Smooth muscle cell of the brain vasculature (primary cell): ENCODE measurements at places on chromosomes 6 and 20.

GRCh38 chr6:16057446-16057845 is 71.4 kb upstream of the MYLIP start:
- no peak for DNase-seq

DNA sequence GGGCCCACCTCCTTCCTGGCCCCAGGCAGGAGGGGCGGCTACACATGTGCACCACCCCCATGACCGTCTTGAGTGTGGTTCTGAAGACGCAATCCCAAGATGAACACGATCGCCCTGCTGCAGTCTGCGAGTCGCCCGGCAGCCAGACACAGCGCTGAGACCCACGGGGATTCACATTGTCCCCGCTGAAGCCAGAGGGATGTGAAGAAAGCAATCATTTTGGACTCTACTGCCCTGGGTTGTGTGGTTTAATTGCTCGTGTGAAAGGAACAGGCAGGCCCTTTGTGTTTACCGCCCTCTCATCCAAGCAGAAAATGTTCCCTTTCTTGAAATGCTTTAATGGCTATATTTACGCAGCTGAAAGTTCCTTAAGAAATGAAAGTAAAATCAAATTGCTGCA is 279.5 kb downstream of the TAF4 start:
- DNase-seq = no peak

- no peak for DNase-seq
Observed at GRCh38 chr6:27144740-27145079, 102.8 kb upstream of the PRSS16 start.

GRCh38 chr20:36784900-36785299 is 11.3 kb upstream of the DSN1 start:
- no peak for DNase-seq

- DNase-seq = no peak
Observed at GRCh38 chr6:2190661-2191389, 54.6 kb downstream of the GMDS start.

DNA sequence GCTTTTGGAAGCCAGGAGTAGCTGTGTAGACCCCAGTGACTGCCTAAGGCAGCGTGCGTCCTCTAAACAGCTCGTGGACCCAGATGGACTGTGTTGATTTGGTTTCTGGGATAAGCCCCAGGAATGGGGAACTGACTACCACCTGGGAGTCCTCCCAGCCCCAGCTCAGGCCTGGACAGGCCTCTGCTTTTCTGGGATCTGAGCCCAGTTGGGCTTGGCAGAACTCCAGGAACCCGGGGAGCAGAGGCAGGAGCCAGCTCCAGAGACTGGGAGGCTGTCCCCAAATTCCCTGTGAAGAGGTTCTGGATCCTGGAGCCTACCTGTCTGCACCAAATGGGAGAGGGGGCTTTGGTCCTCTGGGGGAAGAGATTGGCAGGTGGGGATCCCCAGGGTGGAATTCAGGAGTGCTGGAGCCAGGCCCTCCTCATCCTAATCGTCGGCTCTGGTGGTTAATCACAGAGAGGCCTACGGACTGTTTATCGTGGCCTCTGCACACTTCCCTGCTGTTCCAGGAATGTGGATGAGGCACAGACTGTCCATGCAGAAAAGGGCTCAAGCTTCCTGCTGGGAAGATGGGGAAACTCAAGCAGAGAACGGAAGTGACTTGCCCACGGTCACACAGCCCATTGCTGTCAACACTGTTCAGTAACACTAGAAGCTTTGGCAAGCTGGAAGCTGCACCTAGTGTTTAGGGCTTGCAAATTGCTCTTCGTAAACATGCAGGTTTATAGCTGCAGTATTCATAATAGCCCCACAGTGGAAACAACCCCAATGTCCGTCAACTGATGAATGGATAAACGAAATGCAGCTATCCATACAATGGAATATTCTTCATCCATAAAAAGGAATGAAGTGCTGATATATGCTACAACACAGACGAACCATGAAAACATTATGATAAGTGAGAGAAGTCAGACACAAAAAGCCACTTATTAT is 100.6 kb downstream of the KCNB1 start:
- DNase-seq = peak; percentile 88

DNA sequence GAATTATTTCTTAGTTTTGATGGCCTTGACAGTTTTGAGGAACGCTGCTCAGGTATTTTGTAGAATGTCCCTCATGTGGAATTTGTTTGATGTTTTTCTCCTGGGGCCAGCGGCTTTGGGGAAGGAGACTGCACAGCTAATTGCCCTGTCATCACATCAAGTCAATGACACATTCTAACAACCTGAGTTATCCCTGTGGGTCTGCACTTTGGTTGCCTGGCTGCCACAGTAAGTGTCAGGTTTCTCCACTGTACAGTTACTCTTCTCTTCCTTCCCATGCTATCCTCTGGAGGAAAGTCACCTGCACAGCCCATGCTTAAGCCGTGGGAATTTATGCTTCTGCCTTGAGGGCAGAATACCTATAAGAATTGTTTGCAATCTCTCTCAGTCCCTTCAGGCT is 1.4 kb upstream of the TREML4 start:
- no peak for DNase-seq

GRCh38 chr6:149493761-149494320 is 9.0 kb upstream of the ZC3H12D start:
- no peak for DNase-seq

DNA sequence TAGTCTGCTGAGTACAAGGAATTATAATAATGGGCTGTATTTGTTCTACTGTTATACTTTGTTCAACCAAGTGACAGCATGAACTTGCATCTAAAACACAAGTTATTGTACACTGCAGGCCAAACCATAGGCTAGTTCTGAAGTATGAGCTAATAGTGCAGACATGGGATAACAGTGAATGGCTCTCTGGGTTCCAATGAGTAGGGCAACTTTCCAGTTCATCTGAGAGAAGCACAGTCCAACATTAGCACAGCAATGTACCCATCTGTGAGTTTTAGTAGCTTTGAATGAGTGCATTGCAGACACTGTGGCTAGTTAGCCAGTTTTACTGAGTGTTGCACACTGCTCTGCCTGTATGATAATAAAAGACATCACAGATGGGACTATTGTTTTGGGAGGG is 56.5 kb upstream of the FUT9 start:
- no peak for DNase-seq

DNA sequence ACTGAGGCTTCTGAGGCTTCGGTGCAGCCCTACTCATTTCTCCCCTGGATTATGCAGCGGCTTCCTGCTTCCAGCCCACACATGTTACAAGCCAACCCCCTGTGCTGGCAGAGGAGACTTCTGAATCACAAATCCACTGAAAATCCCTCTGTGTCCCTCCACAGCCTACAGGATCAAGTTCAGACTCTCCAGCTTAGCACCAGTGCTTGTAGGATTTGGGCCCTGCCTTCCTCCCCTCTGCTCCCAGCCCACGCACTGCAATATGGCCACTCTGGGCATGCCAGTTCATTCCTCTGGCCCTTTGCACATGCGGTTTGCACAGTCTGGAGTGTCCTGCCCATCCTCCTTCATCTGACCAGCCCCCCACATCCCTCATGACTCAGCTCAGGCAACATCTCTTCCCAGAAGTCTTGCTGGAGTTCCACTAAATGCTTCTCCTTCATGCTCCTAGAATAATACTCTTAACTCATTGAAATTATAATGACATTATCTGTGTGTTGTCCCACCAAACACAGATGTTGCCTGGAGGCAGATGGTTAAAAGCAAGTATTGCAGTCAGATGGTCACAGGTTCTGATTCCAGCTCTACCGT is 15.9 kb upstream of the MDGA1 start:
- DNase-seq = no peak

GRCh38 chr20:47515843-47516242 is 14.2 kb downstream of the NCOA3 start:
- DNase-seq = no peak

DNA sequence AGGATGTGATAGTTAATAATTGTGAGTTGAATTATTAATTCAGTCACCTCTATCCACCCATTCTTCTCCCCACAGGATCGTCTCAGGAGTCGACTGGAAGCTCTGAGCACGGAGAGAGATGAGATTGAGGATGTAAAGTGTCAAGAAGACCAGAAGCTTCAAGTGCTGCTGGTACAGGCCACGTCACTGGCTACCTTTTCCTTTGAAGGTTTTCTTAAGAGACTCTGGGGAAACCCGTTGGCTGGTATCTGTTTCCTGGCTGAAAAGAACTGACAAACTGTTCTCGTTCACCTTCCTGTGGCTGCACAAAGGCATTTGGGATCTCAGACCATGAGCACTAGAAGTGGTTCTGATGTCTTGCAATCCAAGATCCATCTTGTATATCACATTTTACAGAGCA is 3.8 kb downstream of the TRIM15 start:
- DNase-seq = no peak

DNA sequence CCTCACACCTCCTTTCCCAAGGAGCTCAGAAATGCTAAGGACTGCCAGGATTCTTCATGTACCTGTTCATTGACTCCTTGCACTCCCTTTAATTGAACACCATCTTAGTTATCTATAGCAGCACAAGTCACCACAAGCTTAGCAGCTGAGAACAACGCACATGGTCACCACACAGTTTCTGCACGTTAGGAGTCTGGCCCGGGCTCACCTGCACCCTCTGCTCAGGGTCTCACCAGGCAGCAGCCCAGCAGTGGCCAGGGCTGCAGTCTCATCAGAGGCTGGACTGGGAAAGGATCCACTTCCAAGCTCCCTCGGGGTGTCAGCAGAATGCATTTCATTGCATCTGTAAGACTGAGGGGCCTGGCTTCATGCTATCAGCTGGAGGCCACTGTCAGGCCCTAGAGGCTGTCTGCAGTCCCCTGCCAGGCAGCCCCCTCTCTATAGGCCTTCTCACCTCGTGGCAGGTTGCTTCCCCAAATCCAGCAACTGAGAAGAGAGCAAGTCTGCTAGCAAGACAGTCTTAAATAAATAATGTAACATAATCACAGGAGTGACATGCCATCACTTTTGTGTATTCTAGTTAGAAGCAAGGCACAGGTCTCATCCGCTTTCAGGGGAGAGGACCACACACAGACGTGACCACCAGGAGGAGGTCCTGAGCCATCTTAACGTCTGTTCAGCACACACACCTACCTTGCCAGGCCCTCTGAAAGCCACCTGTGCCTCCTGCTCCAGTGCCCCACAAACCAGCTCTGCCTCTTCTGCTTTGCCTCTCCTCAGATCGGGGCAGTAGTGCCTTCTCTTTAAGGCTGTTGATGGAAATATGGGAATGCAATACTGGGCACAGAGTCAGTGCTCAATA is 165.2 kb upstream of the CST7 start:
- no peak for DNase-seq

DNA sequence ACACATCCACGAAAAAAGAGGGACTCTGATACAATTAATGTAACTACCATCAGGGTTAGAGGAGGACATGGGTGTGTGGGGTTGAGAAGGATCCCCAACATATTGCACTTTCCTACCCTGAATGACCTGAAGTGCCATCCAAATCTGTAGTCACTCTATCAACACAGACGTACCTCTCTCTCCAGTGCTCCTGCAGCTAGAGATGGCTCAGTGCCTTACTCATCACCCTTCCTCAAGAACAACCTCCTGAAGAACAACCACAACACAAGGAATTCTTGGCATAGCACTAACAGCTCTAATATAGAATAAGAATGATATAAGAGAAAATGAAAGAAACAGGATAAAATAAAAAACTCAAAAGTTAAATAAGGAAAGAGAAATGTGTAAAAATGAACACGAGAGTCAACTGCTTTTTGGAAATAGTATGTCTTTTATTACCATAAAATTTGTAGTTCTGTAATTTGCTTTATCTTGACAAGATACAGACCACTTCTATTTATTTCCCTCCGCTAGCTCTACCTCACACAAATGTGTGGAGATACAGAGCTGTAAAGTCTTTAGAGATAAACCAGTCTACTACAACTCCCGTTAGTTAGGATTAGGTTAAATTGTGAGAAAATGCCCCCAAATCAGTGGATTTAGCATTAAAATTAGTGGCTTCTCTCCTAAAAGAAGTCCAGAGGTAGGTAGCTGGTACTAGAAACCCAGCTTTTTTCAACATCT is 63.9 kb downstream of the REV3L start:
- peak; percentile 20 for DNase-seq

DNA sequence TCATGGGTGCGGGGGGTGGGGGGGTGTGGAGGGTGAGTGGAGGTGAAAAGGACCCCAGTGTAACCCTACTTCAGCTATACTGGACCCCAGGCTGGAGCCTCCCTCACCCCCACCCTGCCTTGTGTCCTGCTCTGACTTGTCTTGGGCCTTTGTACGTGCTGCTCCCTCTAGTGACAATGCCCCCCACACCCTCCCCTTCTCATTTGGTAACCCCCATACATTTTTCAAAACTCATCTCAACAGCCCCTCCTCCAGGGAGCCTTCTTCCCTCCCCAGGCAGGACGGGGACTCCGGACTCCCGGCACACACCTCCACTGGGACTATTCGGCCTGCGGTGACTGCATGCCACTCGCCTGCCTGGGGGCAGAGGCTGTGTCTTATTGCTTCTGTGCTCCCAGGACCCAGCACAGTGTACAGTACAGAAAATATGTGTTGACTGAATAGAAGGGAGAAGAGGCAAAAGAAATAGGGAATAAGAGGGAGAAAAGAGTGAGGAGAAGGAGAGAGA is 108.2 kb downstream of the VEGFA start:
- DNase-seq = no peak

DNA sequence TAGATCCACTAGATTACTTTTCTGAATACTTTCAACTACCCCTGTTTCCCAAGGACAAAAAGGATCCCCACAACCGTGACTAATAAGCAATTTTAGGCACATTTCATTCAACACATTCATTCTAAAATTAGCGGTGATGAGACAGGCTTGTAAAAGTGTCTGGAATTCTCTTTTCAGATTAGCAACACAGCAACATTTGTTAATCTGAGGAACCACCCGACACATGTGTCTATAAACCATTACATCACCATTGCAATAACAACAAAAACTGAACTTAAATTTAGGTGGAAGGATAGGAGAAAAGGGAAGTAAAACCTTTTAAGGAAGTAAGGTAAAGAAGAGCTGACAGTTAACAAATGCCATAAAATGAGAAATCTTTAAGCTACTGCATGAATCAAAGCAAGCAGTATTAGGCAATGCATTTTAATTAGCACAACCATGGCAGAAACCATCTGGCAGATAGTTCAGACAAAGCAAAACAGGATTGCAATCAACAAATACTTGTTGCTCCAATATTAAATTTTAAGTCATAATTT is 49.1 kb downstream of the MAP3K7 start:
- DNase-seq = no peak

GRCh38 chr20:41051009-41051825 is 22.6 kb downstream of the TOP1 start:
- DNase-seq = no peak

- no peak for DNase-seq
Observed at GRCh38 chr6:111918825-111919224, 45.6 kb upstream of the FYN start.

DNA sequence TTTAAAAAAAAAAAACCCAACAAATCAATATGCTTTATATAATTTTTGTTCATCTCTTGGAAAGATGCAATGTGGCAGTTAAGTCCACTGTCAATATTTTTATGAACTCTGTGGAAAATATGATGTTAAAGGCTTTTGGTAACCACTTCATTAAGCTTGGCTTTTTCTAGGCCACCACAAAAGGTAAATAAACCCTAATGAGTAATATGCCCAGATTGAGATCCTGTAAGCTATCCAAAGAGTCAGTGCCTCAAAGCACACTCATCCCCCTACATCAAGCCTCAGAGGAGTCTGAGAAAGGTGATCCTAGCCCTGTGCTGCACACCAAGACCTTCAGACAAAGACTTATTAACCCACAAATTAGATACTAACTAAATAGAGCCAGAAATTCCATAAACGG is 121.1 kb downstream of the CDC5L start:
- no peak for DNase-seq
